ENCODE measurements at places on chromosomes 2 and 18.

GRCh38 chr2:60882971-60883753 is 1.8 kb downstream of the REL start:
- DNase-seq = no peak

GRCh38 chr2:98187194-98187593 is 100.2 kb downstream of the VWA3B start:
- no peak for DNase-seq

GRCh38 chr2:27921880-27922547 is 31.5 kb downstream of the BABAM2 start:
- DNase-seq = no peak

DNA sequence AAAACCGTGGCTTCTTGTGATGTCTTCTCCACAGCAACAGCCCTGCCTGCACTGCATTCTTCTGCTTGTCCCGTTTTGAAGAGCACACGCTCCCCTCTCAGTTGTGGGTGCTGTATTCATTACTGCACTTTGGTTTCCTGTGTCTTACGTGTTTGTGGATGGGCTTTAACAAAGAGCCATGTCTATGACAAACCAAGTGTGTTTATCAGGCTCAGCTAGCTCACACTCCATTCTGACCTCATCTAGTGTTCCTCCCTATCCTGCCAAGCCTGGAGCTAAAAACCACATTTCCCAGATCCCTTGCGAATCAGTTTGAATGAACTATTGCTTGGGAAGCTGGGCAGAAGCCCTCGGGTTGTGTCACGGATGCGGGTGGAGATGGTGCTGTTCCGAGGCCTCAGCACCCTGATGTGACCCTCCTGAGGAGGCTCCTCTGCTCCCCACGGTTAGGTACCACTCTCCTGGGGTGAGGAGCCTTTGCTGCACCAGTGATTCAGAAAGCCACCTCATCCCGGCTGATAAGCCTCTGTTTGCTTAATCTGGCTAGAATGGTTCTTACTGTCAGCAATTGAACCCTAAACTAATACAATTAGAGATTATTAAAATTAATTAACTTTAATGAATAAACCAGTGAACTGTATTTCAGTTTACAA is 116.5 kb downstream of the GALR1 start:
- no peak for DNase-seq

GRCh38 chr2:38498045-38498481 is 104.7 kb downstream of the HNRNPLL start:
- DNase-seq = no peak

DNA sequence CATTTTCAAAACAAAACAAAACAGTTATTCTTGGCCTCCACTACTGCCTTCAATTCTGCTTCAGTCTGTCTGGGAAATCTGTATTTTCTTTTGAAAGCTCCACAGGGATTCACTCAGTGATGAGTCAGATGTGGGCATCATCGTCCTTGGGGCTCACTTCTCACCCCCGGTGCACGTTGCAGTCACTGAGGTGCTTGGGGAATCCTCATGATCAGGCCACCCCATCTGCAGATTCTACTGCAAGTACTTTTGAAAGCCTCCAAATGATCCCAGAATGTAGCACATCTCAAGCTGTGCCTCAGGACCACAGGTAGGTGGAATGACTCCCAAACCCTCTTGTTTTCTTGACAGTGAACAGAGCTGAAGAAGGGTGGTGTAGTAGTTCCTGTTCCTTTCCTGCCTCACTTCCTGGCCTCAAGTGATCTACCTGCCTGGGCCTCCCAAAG is 34.3 kb downstream of the LPIN2 start:
- DNase-seq = no peak

- DNase-seq = no peak
Observed at GRCh38 chr2:208407667-208408066, 1.1 kb downstream of the PTH2R start.

GRCh38 chr2:173090276-173090877 is 14.7 kb downstream of the MAP3K20 start:
- DNase-seq = no peak

- no peak for DNase-seq
Observed at GRCh38 chr2:104874230-104874629, 20.3 kb downstream of the POU3F3 start.

GRCh38 chr2:239589270-239589825 is 188.5 kb upstream of the HDAC4 start:
- no peak for DNase-seq

DNA sequence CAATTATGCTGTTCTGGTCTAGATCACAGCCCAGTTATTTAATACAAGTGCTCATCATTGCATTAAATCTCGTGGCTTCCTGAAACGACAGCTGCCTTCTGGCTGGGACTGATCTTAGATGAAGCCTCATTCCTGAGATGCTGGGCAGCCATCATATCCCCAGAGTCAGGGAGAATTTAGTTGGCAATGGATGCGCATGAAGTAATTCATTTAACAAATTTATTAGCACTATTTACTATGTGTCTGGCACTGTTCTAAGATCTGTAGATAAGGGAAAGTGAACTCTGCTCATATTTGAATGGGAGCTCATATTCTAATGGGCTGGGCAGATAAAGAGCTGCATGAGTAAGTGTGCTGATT is 244.7 kb downstream of the KCNS3 start:
- no peak for DNase-seq

- DNase-seq = no peak
Observed at GRCh38 chr18:54267701-54268100, 1.6 kb upstream of the POLI start.

- DNase-seq = no peak
Observed at GRCh38 chr2:60994131-60994530, 23.4 kb upstream of the PEX13 start.

GRCh38 chr18:26719896-26720295 is 145.6 kb downstream of the AQP4 start:
- DNase-seq = no peak

DNA sequence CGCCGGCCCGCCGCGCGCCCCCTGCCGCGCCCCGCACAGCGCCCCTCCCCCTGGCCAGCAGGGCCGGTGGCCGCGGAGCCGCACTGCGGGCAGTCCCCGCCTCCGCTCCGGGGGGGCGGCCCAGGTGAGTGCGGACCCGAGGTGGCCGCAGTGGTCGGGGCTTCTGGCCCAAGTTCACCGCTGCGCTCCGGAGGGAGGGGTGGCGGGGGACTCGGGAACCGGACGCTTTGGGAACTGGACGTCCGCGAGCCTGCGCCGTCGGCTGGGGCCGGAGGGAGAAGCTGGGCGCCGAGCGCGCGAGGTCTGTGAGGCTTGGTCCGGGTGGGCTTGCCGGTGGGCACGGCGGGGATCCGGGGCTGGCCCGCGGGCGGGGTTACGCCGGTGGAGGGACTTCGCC is 591 bp upstream of the LDLRAD4 start:
- DNase-seq = peak; percentile 20

DNA sequence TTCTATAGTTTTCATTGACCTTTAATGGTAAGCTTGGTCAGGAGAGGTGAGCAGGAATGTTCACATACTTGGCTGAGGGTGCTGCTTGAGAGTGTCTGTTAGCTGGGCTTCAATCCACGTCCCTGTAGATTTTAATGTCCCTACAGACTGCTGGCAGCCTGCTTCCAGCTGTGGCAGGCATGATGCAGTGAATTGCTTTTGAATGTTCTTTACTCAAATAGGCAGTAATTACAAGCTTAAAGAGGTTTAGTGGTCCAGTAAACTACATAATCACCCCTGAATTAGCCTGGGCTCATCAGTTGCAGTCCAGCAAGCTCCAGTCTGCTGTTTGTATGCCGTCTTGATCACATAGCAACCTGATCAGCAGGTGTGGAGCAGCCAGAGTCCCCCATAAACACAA is 102.1 kb downstream of the MEIS1 start:
- peak; percentile 95 for DNase-seq

GRCh38 chr2:70123051-70123828 is 36.0 kb downstream of the PCBP1 start:
- DNase-seq = no peak

GRCh38 chr2:96159084-96159830 is 14.0 kb upstream of the DUSP2 start:
- DNase-seq = no peak

DNA sequence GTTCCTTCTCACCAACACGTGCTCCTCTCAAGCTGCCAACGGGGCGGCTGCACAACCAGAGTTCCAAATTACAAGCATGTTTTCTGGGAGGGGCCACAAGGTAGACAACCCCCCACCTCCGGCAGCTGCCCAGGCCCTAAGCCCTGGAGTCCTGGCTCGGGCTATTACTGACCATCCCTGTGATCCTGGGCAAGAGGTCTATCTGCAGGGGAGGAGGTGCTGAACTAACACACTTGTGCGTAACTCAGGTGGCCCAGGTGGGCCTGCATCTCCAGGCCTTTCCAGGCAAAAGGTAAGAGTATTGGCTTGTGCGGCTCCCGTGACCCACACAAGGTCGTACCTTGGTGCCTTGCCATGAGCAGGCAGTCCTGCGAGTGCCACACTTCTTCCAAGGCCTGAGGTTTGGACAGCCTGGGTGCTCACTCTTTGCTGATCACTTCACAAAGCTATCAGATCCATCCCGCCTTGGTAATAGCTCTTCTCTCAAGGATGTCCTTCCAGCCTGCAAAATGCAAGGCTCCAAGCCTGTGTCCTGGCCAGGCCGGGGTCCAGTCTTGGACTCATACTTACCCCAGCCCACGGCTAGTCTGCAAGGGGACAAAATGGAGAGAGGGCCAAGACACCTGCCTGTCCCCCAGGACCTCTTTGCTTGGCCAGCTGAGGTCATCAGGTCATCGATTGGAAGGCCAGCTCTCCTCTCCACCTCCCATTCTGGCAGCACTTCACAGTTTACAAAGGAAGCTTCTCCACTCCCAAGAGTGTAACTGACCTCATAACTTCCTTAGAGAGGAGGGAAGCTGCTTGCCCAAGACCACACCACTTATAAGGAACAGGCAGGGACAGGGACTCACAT is 33.9 kb downstream of the ADRA2B start:
- DNase-seq = no peak

DNA sequence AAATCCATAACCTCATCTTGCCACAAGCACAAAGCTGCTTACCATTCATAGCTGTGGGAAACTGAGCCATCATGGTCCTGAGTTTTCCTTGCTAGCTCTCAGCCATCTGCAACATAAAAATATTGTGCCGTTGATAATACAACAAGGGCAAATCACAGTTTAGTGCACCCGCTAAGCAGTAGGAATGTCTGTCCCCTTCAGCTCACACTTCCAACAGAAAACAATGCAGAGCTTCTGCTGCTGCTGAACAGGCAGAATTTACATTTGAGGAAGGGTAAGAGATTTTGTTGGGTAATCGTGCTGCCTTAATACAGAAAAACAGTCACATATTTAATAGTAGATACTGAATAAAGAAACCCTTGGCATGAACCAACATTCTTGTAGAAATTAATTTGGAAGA is 32.3 kb downstream of the ITSN2 start:
- no peak for DNase-seq

- DNase-seq = no peak
Observed at GRCh38 chr2:119062652-119063051, 95.9 kb downstream of the C1QL2 start.

GRCh38 chr18:5295981-5296705 is 617 bp upstream of the ZBTB14 start:
- DNase-seq = peak; percentile 85

- no peak for DNase-seq
Observed at GRCh38 chr2:33704406-33704855, 105.3 kb upstream of the FAM98A start.

- no peak for DNase-seq
Observed at GRCh38 chr2:217599906-217600305, 402.9 kb downstream of the TNS1 start.

DNA sequence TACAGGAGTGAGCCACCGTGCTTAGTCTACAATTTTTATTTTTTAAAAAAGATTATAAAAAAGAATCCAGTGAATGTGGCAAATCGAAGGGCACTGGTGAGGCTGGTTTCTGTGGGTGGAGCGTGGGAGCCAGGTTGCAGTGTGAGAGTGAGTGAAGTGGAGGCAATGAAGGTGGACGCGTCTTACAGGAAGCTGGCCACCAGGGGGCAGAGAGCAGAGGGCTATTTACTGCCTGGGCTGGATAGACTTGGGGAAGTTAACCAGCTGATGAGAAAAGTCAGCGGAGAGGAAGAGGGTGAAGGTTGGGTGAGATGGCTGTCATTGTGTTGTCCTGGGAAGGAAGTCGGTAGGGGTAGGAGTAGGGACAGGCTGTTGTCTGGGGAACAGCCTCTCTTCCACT is 6.8 kb downstream of the SCTR start:
- DNase-seq = peak; percentile 36

GRCh38 chr18:38747153-38747552 is 1181.6 kb upstream of the CELF4 start:
- no peak for DNase-seq

- no peak for DNase-seq
Observed at GRCh38 chr2:176139661-176140512, 10.4 kb downstream of the HOXD8 start.

- no peak for DNase-seq
Observed at GRCh38 chr2:100302585-100302892, 19.8 kb downstream of the LONRF2 start.

DNA sequence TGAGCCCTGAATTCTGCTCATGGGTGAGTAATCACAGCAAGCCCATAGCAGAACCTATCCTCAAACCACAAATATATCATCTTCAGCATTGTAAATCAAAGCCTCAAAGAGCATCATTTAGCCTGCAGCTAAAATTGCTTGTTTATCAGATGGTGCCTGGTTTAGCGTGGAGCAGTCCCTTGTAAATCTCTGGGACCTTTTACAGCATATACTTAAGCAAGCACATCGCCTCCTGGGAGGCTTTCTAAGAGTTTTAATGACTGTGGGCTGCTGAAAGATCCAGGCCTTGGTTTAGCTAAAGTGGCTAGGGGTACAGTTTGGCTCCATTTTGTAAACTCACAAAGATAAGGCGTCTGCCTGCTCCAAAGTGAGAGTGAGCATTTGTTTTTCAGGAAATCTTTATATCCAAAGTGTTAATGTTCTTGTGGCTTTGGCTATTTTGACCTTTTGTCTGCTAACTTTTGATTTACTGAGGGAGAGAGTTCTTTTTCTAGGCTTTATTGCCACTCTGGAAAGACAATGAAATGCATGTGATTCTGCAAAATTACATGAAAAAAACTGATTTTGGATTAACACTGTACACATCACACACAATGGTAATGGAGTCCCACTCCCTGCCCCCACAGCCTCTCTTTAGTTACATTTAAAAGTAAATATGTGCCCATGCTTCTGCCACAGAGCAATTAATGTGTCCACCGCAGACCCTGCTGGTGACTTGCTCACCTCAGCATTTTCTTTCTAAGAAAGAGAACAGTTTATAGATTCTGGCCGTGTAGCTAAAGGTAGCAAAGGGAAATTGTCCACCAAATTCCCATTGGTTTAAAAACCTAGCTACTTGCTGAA is 194.8 kb downstream of the LNPK start:
- DNase-seq = no peak

- DNase-seq = no peak
Observed at GRCh38 chr2:86107031-86107430, 996 bp downstream of the PTCD3 start.

DNA sequence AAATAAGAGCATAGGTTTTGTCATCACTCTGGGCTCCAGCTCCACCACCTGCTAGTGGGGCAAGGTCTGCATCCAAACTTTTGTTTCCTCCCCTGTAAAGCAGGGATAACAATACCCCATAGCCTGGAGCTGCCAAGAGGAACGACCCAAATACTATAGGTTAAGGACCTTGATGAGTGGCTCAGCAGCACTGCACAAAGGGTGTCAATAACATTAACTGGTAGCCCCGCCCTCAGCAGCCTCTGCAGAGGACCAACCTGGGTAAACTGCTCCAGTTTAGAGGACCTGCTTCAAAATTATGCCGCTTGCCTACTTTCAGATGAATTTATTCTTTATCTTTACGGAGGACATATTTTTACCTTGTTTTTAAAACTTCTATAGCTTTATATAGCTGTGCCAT is 65.8 kb upstream of the RIOK3 start:
- peak; percentile 35 for DNase-seq
